NCI-H1417 treated with DMSO at 0.1 percent for 48 hours (cell line): ENCODE measurements at places on chromosomes 5 and 9.

DNA sequence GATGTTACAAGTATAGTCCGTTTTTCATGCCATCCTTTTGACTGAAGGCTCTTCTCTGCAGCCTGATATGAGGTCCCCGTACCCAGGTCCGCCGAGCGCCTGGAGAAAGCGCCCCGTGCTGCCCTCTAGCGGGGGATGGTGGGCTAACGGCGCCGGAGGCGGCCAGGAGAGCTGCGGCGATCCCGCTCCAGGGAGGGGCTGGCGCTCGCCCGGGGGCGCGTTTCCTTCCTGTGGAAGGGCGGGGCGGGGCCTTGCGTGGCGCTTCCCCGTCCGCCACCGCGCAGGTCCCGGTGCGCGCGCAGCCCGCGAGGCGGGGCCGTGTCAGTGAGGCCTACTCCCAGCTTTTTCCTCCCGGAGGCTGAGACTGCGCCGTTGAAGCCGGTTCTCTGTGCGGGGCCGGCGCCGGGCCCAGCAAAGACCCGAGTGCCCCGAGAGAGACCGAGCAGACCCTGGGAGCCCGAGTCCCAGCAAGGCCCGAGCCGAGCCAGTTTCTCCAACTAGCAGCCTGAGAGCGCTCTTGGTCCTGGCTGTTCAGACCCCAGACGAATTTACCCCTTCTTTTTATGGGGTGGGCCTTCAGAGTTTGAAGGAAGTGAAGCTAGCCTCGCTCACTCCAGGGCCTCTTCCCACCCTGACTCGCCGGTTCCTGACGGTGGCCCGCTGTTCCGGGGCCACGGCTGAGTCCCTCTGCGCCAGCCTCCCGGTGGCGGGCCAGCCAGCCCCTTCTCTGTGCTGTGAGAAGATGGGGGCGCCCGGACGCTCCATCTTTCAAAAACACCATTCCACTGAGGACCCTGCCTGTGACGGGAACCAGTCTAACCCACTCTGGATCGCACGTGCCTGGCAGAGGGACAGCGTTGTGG, 9.7 kb upstream of the PHF2 start:
- peak; percentile 87 for DNase-seq

GRCh38 chr9:34518110-34518616, 4.6 kb downstream of the ENHO start:
- no peak for DNase-seq

GRCh38 chr9:20408513-20408912, 213.8 kb downstream of the MLLT3 start:
- DNase-seq = no peak

DNA sequence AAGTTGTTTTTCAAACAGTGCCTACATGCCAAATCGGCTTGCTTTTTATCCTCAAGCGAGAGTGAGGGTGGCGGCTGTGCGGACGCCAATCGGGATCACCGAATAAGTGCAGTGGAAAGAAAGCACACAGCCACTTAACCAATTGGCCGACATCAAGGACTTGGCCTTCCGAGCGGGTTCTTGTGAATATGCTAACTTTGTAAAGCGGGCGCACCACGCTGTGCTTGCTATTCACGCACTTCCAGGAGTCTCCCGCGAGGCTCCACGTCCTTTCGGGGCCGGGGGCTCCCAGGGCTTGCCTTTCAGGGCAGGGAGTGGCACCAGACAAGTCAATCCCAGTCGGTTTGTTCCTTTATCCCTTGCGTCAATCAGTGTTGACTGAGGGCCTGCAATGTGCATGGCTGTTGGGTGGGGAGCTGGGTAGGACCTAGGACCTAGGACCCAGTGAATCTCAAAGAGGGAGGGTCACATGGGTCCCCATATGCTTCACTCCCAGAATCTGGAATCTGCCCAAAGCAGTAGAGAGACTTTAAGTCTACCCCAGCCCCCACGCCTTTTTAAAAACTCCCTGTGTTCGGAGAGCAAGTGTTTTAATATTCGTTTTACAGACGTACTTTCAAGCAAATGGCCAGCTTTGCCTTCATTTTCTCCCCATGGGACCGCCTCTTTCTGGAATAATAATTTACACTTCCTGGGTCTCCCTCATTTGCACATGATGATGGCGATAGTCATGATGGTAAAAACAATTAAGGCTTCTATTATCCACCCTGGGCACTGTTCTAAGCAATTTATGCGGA, 2.0 kb upstream of the GCNT4 start:
- no peak for DNase-seq

DNA sequence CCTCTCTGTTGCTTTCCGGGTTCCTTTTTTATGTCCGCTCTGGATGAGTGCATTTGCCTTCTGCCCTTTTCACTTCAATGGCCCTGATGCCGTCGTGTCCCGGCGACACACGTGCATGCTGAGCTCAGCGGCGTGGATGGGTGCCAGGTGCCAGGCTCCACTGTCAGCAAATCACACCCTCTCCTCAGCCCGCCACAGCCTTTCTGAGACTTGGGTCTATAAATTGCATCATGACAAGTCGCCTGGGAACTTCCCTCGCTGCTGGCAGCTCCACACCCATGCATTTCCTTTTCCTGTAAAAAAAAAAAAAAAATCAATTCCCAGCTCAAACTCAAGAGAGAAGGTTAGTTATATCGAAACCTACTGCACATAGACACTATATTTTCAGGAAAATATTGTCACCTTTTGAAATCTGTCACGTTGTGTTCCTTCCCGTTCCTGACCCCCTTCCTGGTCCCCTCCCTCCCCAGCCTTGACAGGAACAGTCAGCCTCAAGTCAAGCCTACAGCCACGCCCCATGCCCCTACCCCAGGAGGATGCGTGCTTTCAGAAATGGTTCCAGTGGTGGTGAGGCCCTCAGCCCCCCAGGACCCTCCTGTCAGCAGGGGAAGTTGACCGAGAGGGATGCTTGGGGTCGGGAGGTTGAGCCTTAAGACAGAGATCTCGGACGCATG, 110.3 kb upstream of the PTCH1 start:
- DNase-seq = no peak

GRCh38 chr5:169001394-169001793, 299.5 kb downstream of the SLIT3 start:
- DNase-seq = no peak

DNA sequence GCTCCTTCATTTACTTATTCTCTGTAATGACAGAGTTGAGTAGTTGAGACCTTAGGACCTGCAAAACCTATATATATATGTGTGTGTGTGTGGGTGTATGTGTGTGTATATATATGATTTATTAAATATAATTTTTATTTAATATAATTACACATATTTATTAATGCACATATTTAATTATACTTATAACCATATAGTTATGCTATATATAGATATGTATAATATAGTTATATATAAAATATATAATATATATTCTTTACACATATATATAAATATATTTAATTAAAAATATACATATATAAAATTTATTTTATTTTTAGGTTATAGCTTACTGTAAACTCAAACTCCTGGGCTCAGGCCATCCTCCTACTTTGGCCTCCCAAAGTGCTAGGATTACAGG, 23.7 kb downstream of the ACER2 start:
- no peak for DNase-seq

- no peak for DNase-seq
Measured at GRCh38 chr5:6551287-6551954, 81.4 kb downstream of the NSUN2 start.

DNA sequence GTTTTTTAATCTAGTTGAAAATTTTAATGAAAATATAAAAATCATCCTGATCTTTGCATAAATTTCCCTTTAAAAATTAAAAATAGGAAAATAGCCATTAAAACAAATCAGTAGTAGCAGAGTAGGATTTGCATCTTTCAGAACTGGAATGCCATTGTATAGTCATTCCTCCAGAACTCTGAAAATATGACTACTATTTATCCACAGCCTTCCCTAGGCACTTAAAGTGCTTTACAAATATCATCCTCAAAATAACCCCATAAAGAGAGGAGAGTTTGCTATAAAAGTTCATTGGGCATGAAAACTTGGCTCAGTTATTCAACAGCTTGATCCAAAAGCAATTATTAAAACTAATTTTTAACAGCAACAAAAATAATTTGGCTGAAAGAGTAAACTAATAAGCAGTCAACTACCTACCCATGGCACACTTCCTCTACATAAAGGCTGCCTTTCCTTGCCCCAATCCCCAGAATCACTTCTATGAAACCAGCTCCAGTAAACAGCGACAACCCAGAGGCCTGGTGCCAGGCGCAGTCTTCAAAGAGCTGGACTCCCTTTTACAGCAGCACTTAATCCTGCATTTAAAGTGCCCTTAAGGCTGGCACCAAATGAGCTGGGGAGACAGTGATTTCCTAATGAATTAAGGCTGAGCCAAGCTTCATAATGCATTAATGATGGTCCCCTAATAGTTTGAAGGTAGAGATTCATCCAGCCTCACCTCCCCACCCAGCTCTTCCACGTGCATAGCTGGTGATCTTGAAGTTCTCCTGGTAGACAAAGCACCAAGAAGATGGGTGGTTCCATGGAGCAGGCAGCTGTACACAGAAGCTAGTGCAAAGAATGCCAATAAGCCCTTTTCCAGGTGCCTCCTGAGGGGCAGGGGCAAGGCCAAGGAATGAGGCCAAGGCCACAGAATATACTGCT, 36.1 kb downstream of the LHFPL2 start:
- no peak for DNase-seq

DNA sequence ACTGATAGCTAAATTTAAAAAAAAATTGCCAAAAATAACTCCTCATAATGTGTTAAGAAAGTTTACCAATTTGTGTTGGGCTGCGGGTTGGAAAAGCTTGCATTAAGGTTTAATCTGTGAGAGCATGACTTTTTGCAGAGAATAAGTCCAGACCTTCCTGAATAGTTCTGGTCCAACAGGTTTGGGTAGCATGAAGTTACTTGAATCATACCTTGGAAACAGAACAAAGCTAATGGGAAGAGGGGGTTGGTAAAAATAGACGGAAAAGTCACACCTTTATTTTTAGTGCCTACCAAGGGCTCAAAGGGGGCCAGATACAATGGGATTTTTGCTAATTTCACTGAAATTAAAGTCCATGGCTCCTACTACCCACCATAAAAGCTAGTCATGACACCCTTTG, 17.1 kb upstream of the MATR3 start:
- DNase-seq = no peak

GRCh38 chr5:77143998-77144836, 57.1 kb upstream of the ZBED3 start:
- no peak for DNase-seq

- no peak for DNase-seq
Measured at GRCh38 chr5:18736051-18736398, 1101.8 kb downstream of the TAF11L14 start.

GRCh38 chr9:134698587-134699342, 57.2 kb downstream of the COL5A1 start:
- DNase-seq = no peak
